ENCODE measurements at places on chromosomes 6 and 20.

DNA sequence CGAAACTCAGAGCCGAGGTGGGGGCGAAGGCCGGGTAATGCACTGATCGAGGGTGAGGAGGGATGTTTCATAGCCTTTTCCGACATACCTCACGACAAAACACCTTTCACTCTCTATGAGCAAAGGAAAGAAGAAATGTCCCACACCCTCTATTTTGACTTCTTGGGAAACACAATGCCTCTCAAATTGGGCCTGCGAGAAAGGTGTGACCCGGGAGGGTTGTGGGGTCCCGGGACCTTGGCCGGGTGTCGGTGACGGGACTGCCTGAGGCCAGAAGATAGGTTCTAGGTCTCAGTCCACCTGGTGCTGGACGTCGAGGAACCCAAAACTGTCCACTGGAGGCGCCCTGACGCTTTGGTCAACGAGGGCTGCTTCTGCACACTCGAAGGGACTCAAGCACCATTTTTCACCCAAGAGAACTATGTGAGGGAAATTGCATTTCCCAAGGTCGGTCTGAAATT, 41.1 kb upstream of the OSTM1 start:
- DNase-seq, result no peak

- no peak for DNase-seq
Measured at GRCh38 chr6:88662163-88662580, 301.2 kb downstream of the RNGTT start.

DNA sequence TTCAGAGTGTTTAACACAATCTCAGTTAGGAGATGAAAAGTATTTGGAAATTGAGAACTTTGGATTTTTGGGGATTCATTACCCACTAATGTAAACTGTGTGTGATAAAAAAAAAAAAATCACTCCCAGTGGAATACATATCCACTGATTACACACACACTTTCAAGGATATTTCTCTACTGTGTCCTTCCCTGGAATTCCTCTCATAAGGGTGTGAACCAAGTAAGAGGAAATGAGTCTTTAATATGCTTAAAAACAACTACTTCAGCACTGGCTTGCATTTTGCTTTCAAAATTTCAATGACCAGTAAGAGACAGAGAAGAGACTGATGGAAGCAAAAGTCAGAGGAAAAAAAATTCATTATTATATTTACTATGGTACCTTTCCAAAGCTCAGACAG, 24.5 kb upstream of the MYCT1 start:
- DNase-seq, result no peak

DNA sequence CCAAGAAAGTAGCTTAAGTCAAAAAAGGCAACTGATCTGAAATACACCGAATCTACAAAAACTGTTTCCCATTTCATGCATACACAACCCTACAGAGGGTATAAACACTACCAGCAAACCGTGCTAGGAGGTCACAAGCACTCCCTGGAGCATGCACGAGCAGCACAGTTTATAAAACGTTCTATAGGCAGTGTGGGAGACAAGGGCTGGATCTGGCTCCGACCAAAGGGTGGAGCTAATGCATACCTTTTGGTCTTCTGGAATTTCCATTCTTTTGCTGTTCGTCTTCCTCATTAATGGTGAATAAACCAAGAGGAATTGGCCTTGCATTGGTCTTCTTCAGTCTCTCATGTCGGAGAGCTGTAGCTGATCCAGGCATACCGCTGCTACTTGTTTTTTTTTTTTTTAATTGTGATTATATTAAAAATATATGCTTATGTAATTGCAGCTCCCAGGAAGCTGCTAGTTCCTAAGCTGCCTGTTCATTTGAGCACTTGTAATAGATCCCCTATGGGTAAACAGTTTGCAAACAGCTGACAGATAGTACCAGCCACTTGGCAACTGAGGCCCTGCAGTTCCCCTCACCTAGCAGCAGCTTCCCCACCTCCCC, 24.5 kb downstream of the MAP7 start:
- no peak for DNase-seq

DNA sequence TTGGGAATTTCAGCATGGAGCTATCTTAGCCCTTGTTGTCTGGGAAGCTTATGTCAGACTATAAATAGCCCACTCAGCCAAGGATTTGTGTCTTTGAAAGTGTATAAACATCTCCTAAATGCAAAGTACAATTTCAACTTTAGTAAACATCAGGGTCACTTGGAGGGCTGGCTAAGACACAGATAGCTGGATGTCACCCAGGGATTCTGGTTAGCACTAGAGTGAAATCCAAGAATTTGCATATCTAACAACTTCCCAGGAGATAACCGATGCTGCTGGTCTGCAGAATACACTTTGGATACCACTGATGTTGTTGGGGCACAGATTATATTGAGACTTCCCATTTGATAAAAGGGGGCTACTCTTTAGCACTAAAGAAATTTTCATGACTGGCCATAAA, 130.9 kb downstream of the PAX1 start:
- no peak for DNase-seq

- peak; percentile 74 for DNase-seq
Measured at GRCh38 chr6:16322666-16323312, 84.4 kb downstream of the GMPR start.

DNA sequence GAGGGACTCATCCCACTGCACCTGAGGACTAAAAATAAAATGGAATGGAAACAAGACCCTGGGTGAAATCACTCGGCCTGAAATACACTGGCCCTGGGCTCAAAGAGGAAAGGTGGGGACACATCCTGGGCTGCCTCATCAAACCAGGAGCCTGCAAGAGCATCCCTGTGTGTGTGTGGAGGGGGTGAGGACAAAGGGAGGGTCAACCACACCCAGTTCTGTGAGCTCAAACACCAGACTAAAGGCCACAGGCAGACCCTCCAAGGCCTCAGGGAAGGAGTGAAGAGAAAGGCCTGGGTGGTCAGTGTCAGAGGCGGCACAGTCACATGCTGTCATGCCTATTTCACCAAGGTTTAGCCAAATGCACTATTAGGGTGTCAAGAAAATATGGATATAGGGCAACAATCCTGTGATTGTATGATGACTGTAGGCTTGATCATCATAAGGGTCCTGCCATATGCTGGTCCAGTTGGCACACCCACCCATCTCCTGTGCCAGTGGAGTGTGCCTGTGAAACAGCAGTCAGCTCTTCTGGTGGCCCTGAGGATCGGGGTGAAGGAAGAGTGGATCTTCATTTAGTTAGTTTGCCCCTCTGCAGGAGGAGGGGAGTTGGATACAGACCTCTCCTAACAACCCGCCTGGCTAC, 28.9 kb downstream of the SRSF3 start:
- DNase-seq, result no peak

DNA sequence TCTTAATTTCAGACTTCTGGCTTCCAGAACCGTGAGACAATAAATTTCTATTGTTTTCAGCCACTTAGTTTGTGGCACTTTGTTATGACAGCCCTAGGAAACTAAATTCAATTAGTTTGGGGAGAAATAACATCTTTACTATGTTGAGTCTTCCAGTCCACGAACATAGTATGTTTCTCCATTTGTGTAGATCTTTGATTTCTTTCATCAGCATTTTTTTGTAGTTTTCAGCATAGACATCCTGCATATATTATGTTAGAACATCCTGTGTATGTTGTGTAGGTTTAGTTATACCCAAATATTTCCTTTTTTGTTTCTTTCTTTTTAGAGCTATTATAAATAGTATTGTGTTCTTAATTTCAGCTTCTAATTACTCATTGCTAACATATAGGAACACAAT, 18.0 kb upstream of the HMGA1 start:
- no peak for DNase-seq

- no peak for DNase-seq
Measured at GRCh38 chr6:140487586-140487985, 1113.1 kb upstream of the CITED2 start.

DNA sequence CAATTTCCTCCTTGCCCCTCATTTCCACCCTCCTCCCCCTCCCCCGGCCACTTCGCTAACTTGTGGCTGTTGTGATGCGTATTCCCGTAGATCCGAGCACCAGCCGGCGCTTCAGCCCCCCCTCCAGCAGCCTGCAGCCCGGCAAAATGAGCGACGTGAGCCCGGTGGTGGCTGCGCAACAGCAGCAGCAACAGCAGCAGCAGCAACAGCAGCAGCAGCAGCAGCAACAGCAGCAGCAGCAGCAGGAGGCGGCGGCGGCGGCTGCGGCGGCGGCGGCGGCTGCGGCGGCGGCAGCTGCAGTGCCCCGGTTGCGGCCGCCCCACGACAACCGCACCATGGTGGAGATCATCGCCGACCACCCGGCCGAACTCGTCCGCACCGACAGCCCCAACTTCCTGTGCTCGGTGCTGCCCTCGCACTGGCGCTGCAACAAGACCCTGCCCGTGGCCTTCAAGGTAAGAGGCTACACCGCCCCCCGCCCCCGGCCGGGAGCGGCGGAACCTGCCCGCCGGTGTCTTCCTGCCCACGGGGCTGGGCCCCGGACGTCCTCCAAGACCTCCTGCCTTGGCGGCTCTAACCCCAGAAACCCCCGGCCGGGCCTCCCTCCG, 44.9 kb upstream of the SUPT3H start:
- DNase-seq, result peak; percentile 60

DNA sequence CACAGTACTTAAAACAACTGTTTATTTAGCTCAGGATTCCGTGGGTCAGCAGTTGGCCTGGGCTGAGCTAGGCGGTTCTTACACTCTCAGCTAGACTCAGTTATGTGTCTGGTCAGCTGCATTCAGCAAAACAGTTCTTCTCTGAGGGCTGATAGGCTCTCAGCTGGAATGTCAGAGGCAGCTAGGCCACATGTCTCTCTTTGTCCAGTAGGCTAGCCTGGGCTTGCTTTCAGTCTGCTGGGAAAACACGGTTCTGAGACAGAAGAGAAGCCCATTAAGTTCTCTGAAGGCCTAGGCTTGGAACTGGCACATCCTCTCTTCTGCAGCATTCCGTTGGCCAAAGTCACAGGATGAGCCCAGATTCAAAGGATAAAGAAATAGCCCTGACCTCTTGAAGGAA, 65.6 kb downstream of the TULP4 start:
- DNase-seq, result no peak

DNA sequence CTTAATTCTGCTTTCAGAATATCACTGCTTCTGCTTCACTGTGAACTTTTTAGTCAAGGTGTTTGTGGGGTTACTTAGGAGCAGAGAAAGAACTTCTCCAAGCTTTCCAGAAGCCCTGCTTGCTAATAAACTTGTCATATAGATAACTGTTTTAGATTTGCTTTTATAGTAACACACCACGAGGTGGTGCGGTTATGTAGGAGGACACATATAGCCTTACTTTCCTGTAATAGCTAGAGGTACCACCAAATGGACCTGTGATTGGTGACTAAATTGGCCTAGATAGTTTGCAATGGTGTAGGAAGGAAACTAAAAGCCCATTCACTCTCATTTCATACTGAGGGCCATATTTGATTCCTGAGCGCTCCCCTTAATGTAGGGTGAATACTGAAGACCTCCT, 52.3 kb upstream of the BCLAF1 start:
- DNase-seq, result no peak

DNA sequence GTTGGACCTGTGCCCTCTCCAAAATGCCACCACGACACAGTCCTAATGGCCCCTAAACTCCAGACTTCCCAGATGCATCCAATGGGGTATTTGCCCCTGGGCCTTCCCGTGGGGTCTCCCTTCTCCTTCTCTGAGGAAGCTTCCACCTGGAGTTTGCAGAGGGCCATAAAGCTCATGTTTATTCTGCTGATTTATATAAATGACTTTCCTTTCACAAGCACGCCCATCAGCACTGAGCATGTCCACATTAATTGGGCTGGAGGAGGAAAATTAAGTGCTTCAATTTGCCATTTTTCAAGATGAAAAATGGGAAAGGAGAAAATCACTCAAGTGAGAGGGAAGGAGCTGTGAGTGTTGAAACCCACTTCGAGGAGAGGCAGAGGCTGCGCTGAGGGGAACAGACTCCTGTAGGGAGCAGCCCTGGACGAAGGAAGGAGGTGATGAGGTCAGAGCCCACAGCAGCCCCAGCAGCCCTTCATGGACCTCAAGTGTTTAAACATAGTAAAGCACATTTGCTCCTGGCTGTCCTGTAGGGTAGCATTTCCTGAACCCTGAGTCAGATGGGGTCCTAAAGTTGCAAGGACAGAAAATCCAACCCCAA, 434.9 kb upstream of the SULF2 start:
- no peak for DNase-seq

- no peak for DNase-seq
Measured at GRCh38 chr6:38067263-38067980, 247.9 kb downstream of the ZFAND3 start.

DNA sequence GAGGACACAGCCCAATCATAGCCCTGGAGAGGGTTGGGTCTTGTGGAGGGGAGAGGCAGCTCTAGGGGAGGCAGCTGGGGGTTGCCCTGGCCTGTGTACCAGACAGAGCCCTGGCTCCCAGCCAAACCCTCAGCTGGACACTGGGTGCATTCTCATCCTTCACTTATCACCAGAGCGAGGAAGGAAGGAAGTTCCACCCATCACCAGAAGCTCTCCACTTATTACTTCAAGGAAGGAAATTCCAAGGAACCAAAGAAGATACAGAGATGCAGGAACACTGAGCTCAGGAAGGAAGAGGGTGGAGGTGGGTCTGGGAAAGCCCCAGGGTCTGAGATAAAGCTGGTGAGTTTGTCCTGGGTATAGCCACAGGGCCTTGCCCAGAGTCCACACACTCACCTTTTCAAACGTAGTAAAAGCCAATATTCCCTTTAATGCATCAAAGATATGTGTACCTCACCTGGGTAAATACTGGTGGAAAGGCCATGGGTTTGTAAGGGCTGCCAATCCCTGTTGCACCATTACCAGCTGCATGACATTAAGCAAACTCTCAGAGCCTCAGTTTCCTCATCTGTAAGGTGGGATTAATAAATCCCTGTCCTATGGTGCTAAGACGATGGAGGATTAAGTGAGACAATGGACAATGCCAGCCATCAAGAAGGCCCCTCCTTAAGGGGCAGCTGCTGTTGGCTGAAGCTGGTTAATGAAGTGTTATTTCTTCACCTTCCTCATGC, 109.7 kb upstream of the NAA20 start:
- DNase-seq, result no peak

DNA sequence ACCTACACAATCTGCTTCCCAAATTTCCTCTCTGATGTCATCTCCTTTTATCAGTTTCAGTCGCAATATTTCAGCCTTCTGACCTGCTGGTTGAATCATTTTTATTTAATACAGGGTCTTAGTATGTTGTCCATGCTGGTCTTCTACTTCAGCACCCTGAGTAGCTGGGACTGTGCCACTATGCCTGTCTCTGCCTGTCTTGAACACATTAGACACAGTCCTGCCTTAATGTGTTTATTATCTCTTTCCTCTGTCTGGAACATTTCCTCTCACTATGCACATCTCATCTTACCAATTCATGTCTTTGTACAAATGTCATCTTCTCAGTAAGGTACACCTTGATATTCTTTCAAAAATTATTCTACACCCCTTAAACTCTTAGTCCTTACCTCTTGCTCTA, 106.5 kb downstream of the THEMIS start:
- DNase-seq, result no peak
